ENCODE measurements at places on chromosomes 3 and 15. TPM values are rescaled to one million over a fixed set of nuclear protein-coding genes. Genes with fewer than 3 reads are reported as not detected.
A peak's percentile ranks its signal among the peaks of the same experiment; 100 is the strongest.

Gene ANKUB1
- not detected for total RNA-seq

Gene C15orf39
- total RNA-seq, result 132 TPM

GRCh38 chr15:100723315-100723801 is 121.0 kb downstream of the ASB7 start:
- H3K27ac ChIP-seq, result no peak overlapping the region
- peaks cover 18% of the 10 kb centered on the region for H3K4me1 ChIP-seq
- DNase-seq, result no peak
- peaks cover 11% of the 10 kb centered on the region for H3K27me3 ChIP-seq
- H3K36me3 ChIP-seq, result peaks cover 3% of the 10 kb centered on the region
- H3K4me3 ChIP-seq, result no peak overlapping the region

- peaks cover 2% of the 10 kb centered on the region for H3K27me3 ChIP-seq
- no peak overlapping the region for H3K27ac ChIP-seq
- H3K4me3 ChIP-seq, result no peak overlapping the region
- DNase-seq, result no peak
These were observed 102.9 kb downstream of the PDZRN3 start for GRCh38 chr3:73521734-73522336.

DNA sequence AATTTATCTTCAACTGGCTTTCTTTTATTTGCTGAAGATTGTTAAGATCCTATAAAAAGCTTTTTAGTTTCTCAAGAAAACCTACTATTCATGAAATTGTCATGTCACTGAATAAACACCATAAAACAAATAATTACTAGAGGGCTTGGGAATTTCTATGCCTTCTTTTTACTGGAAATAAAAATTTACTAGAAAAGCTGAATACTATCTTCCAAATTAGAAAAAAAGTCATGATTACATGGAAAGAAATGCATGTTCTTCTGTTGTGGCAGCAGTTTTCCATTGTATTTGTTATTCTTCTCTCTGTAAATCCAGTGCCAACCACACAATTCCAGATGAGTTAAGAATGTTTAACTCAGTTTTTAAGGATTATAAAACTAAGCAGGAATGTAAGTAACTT is 153.8 kb downstream of the RAP2B start:
- no peaks in the 10 kb centered on the region for H3K27me3 ChIP-seq
- H3K36me3 ChIP-seq, result no peaks in the 10 kb centered on the region

DNA sequence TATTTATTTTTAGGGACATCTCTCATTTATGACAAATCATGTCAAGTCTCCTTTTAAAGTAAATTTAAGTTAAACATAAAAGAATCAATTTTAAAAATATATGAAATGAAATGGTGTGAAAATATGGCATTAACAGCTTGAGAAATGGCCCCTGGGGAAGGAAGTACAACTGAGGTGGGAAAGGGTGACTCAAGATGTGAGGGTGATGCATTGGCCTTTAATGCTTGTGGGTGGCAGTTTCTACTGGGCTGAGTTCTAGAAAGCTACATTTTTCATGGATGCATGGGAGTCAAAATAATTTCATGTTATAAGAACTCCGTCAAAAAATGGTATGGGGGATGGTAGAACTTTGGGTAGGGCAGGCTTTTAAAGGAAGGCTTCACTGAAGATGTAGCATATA is 708.8 kb upstream of the CFAP20DC start:
- H3K4me1 ChIP-seq, result no peaks in the 10 kb centered on the region
- DNase-seq, result no peak
- peaks cover 3% of the 10 kb centered on the region for H3K27me3 ChIP-seq
- H3K4me3 ChIP-seq, result no peak overlapping the region
- no peak overlapping the region for H3K27ac ChIP-seq
- no peaks in the 10 kb centered on the region for H3K36me3 ChIP-seq

DNA sequence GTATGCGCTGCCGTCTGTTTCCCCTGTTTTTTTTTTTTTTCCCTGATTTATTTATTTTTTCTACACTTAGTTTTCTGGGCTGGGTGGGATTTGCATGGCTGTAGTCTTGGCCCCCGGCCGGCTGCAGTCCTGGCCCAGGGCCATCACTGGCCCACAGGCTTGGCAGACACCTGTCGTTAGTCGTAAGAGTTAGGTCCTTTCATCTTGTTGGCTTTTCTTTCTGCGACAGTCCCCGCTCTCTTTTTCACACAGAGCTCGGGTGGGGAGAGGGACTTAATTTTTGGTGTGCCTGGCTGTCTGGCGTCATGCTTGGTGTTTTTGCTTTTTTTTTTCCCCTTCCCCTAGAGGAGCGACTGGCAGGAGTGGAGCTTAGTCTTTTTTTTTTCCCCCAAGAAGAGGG is 183.4 kb downstream of the KLF13 start:
- H3K27me3 ChIP-seq, result no peaks in the 10 kb centered on the region
- DNase-seq, result no peak
- H3K4me1 ChIP-seq, result peaks cover 10% of the 10 kb centered on the region
- no peaks in the 10 kb centered on the region for H3K36me3 ChIP-seq
- no peak overlapping the region for H3K4me3 ChIP-seq

- no peaks in the 10 kb centered on the region for H3K36me3 ChIP-seq
- H3K27me3 ChIP-seq, result no peaks in the 10 kb centered on the region
- H3K27ac ChIP-seq, result no peak overlapping the region
- DNase-seq, result no peak
- H3K4me1 ChIP-seq, result no peaks in the 10 kb centered on the region
These were observed 14.5 kb downstream of the ZPLD1 start for GRCh38 chr3:102449341-102449740.

Gene CLDN18
- total RNA-seq, result not detected

DNA sequence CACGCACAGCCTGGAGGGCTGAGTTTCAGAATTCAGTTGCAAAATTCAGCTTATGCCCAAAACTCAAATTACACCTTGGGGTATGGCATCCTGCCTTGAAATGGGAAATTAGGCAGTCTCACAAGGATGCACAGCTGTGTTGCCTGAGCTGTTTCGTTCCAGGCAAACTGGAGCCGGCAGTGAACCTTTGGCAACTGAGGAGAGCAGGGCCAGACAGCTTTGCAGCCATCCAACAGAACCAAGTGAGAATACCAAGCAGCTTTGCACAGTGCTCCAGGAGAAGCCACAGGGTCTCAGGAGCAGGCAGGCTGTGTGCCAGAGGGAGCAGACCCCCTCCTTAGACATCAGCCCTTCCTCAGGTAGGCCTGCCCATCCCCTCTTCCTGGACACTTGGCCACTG is 32.5 kb upstream of the BFSP2 start:
- H3K36me3 ChIP-seq, result no peaks in the 10 kb centered on the region
- peaks cover 11% of the 10 kb centered on the region for H3K4me1 ChIP-seq
- H3K27ac ChIP-seq, result no peak overlapping the region
- no peaks in the 10 kb centered on the region for H3K27me3 ChIP-seq
- no peak for DNase-seq
- H3K4me3 ChIP-seq, result no peak overlapping the region

Gene TGM4
- not detected for total RNA-seq

- H3K36me3 ChIP-seq, result peaks cover 7% of the 10 kb centered on the region
- peak overlapping the region; percentile 23 for H3K4me3 ChIP-seq
- H3K4me1 ChIP-seq, result peaks cover 5% of the 10 kb centered on the region
- no peak for DNase-seq
These were observed 65.7 kb downstream of the RLBP1 start for GRCh38 chr15:89155656-89156055.

Gene AMOTL2
- 46.5 TPM for total RNA-seq

Gene ARGFX
- total RNA-seq, result not detected

Gene EFCAB12
- total RNA-seq, result 0.21 TPM

Gene MYH15
- total RNA-seq, result 0.23 TPM

- peaks cover 5% of the 10 kb centered on the region for H3K36me3 ChIP-seq
- peaks cover 9% of the 10 kb centered on the region for H3K4me1 ChIP-seq
- H3K27ac ChIP-seq, result peak overlapping the region; percentile 72
- H3K4me3 ChIP-seq, result peak overlapping the region; percentile 99
- H3K27me3 ChIP-seq, result peaks cover 4% of the 10 kb centered on the region
These were observed 826 bp downstream of the CCDC66 start for GRCh38 chr3:56557831-56558170.

GRCh38 chr15:70281811-70282307 is 184.1 kb upstream of the TLE3 start:
- no peaks in the 10 kb centered on the region for H3K4me1 ChIP-seq
- H3K4me3 ChIP-seq, result no peak overlapping the region
- DNase-seq, result no peak
- no peaks in the 10 kb centered on the region for H3K36me3 ChIP-seq
- H3K27ac ChIP-seq, result no peak overlapping the region

GRCh38 chr3:13494463-13495350 is 14.6 kb downstream of the HDAC11 start:
- H3K36me3 ChIP-seq, result peaks cover 12% of the 10 kb centered on the region
- H3K4me3 ChIP-seq, result no peak overlapping the region
- H3K27me3 ChIP-seq, result peaks cover 12% of the 10 kb centered on the region
- peak; percentile 62 for DNase-seq

Gene CPN2
- not detected for total RNA-seq

DNA sequence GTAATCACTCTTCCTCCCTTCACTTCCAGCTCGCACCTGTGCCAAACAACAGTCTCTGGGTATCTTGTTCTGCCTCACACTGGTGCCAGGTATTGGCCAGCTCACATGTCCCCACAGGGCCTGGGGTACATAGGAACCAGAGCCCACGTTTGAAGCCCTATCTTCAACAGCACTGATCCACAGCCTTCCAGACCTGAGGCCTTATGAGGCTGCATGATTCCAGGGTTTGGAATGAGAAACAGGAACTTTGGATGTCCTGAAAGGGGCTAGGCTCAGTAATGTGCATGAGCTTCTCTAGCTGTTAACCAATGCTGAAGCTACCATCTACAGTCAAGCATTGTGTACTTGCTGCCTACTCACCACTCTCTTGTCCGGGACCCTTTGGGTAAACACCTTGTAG is 92.4 kb downstream of the GPR156 start:
- no peak overlapping the region for H3K4me3 ChIP-seq
- H3K27ac ChIP-seq, result no peak overlapping the region
- H3K4me1 ChIP-seq, result no peaks in the 10 kb centered on the region
- no peak for DNase-seq

GRCh38 chr3:185613016-185613415 is 26.9 kb downstream of the SENP2 start:
- no peak overlapping the region for H3K27ac ChIP-seq
- peaks cover 29% of the 10 kb centered on the region for H3K36me3 ChIP-seq
- no peak overlapping the region for H3K4me3 ChIP-seq

DNA sequence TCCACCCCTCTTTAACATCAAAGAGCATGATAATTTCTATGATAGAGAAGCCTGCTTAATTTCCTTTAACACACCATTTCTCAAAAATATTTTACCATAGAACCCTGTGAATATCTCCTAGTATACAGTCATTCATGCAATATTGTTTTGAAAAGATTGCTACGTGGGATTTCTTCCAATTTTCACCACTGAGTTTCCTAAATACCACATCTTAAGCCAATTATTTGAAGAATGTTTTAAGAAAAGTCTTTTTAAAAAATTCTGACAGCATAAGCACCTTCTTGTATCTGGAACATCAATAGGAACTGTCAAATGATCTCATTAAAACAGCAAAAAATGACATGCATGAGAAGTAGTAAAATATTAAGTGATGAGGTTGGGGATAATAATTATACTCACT is 1126.7 kb downstream of the TUSC7 start:
- H3K4me1 ChIP-seq, result no peaks in the 10 kb centered on the region
- peaks cover 2% of the 10 kb centered on the region for H3K27me3 ChIP-seq
- no peak overlapping the region for H3K4me3 ChIP-seq
- H3K36me3 ChIP-seq, result no peaks in the 10 kb centered on the region

GRCh38 chr3:180747805-180748361 is 68.6 kb upstream of the CCDC39 start:
- no peaks in the 10 kb centered on the region for H3K27me3 ChIP-seq
- no peak overlapping the region for H3K4me3 ChIP-seq
- no peak overlapping the region for H3K27ac ChIP-seq
- no peaks in the 10 kb centered on the region for H3K36me3 ChIP-seq

GRCh38 chr15:94205366-94205765 is 26.0 kb upstream of the MCTP2 start:
- no peaks in the 10 kb centered on the region for H3K36me3 ChIP-seq
- no peak overlapping the region for H3K4me3 ChIP-seq
- no peak overlapping the region for H3K27ac ChIP-seq
- no peak for DNase-seq

DNA sequence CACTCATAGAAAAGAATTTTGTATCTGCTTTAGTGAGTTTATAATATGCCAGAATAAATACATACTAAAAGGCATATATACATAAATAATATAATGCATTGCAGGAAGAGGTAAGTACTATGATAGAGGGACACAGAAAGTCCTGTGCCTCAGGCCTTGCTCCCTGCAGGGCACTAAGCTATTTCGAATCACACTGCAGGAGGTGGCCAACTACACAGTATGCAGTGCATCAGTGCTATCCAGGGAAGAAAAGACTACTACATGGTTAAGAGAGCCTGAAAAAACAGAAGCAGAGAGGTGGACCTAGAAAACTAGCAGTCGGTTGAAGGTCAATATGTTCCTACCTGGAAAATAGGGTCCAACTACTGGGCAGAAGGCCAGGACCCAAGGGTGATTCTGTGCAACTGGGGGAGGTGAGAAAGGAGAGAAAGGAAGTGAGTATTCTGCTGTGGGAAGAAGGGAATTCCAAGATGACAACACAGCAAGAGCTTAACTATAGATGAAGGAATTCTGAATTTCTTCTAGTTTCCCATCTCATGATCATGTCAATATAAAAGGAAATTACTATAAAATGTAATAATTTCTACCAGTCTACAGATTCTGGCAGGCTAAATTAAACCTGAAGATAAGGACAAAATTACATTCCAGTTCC is 218.0 kb downstream of the ZBTB20 start:
- H3K36me3 ChIP-seq, result no peaks in the 10 kb centered on the region
- no peak overlapping the region for H3K27ac ChIP-seq
- no peak for DNase-seq
- H3K4me1 ChIP-seq, result peaks cover 5% of the 10 kb centered on the region
- H3K27me3 ChIP-seq, result peaks cover 3% of the 10 kb centered on the region

GRCh38 chr15:40379853-40380252 is 2.7 kb upstream of the KNSTRN start:
- no peak for DNase-seq
- H3K36me3 ChIP-seq, result peaks cover 3% of the 10 kb centered on the region
- H3K27ac ChIP-seq, result no peak overlapping the region
- no peak overlapping the region for H3K4me3 ChIP-seq
- peaks cover 4% of the 10 kb centered on the region for H3K27me3 ChIP-seq

Gene FILIP1L
- total RNA-seq, result 19.1 TPM

GRCh38 chr15:57189466-57189865 is 186.8 kb upstream of the CGNL1 start:
- H3K36me3 ChIP-seq, result peaks cover 20% of the 10 kb centered on the region
- H3K27me3 ChIP-seq, result no peaks in the 10 kb centered on the region
- H3K27ac ChIP-seq, result no peak overlapping the region
- no peaks in the 10 kb centered on the region for H3K4me1 ChIP-seq
- DNase-seq, result no peak

Gene FAM81A
- total RNA-seq, result 0.23 TPM

GRCh38 chr3:113695786-113696645 is at the start of gene USF3:
Gene USF3, minus strand, starts transcription at chr3:113696642. Its CDS starts 21,764 bp downstream, at chr3:113674878.
- H3K27ac ChIP-seq, result peak within 1 kb of the TSS; percentile 100
- peaks cover 9% of the 10 kb centered on the region for H3K27me3 ChIP-seq
- peaks cover 23% of the 10 kb centered on the region for H3K4me1 ChIP-seq

Data from endothelial cell (in vitro differentiated cells).